ENCODE measurements at places on chromosomes 5 and 9.

GRCh38 chr9:132742821-132743311 is 72.6 kb downstream of the GTF3C4 start:
- DNase-seq = no peak

GRCh38 chr9:104386425-104387069 is 117.5 kb upstream of the OR13F1 start:
- peak; percentile 34 for DNase-seq

DNA sequence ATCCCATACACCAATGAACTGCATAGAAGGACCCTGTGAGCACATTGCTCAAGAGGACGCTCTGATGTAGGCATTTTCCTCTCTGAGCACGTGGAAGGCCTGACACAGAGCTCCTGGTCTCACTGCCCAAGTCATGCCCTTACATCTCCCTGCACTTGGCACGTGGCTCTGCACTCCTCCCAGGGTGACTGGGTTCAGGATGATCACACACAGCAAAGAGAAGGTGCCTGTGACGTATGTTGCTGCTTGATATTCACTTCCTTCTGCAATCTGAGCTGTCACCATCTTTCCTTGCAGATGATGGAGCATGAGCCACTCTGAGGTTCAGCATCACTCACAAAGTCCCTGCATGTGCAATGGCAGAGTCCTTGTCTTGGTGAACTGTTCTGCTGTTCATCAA is 125.2 kb downstream of the FSTL4 start:
- no peak for DNase-seq

DNA sequence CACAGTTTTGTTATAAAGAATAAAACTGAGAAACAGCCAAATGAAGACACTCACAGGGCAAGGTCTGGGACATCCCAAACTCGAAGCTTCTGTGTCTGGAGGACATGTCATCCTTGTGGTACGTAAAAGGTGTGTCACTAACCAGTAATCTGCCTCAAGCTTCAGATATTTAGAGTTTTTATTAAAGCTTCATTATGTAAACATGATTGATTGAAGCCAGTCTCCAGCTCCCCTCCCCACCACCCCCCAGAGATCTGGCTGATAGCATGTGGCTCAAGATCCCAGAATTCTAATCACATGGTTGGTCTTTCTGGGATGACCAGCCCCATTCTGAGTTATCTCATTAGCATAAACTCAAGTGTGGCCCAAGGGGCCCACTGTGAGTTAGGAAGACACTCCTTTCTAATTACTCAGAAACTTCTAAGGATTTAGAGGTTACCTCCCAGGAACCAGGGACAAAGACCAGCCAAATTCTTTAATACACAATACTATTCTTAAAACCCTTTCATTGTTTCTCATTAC is 31.4 kb upstream of the ERAP1 start:
- peak; percentile 3 for DNase-seq

DNA sequence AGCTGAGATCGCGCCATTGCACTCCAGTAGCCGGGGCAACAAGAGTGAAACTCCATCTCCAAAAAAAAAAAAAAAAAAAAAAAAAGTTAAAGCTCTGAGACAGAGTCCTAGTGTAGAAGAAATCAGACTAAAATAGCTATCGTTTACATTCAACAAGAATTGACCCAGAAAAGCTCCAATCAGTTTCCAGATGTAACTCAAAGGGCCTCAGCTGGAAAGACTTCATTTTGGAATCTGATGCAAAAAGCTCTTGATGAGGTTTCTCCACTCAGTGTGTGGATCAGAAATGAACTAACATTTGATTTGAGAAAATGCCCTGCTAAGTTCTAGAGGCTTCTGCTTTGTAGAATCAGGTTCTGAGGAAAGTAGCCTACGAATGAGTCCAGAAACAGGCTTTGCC is 7.2 kb upstream of the C1QTNF2 start:
- no peak for DNase-seq

DNA sequence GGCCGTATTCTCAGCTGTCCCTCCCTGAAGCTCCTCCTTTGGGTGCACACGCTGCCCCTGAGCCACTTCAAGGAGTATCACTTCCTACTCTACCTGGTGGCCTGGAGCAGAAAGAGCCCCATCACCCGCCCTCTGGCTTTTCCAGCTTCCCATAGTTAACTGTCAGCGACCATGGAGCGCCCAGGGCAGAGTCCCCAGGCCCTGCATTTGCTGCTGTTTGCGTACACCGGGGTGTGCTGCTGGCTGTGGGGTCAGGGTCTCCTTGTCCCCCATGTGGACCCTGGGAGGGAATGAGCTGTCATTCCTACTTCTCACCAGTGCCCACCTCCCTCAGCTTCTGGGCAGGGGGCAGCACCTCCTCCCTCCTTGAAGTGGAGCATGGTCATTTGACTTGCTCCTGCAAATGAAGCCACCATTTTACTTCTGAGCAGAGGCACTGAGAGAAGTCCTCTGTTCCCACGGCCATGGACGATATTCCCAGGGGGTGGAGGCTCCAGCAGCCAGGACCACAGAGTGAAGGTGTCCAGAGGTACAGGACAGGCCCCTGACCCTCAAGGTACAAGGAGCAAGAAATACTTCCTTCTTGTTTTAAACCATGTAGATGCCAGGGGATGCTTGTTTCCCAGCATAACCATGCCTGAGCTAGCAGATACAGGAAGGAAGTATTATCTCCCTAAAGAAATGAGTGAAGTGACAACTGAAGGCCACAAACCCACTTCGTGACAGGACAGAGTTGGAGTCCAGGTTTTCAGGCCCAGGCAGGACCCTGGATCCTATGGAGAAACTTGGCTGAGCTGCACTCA is 40.6 kb upstream of the COL5A1 start:
- no peak for DNase-seq

DNA sequence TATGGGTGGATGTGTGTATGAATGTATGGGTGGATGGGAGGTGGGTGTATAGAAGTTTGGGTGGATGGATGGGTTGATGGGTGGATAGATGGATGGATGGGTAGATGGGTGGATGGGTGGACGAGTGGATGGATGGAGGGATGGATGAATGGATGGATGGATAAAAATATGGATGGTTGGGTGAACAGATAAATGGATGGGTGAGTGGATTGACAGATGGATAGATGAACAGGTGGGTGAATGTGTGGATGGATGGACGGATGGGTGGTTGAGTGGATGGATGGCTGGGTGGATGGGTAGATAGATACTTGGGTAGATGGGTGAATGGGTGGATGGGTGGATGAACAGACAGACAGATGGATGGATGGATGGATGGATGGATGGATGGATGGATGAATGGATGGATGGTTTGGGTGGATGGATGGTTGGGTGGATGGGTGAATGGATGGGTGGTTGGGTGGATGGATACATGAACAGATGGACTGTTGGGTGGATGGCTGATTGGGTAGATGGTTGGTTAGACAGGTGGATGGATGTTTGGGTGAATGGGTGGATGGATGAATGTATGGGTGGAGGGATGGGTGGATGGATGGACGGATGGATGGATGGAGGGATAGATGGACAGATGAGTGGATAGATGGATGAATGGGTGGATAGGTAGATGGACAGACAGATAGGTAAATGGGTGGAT is 166.8 kb downstream of the IRX2 start:
- no peak for DNase-seq

- DNase-seq = no peak
Observed at GRCh38 chr5:38534156-38534453, 22.3 kb downstream of the LIFR start.

GRCh38 chr9:77883846-77884771 is 147.5 kb downstream of the GNAQ start:
- no peak for DNase-seq

- no peak for DNase-seq
Observed at GRCh38 chr5:79929095-79929494, 62.0 kb downstream of the MTX3 start.

GRCh38 chr5:106392766-106393165 is 1278.0 kb downstream of the EFNA5 start:
- peak; percentile 54 for DNase-seq

DNA sequence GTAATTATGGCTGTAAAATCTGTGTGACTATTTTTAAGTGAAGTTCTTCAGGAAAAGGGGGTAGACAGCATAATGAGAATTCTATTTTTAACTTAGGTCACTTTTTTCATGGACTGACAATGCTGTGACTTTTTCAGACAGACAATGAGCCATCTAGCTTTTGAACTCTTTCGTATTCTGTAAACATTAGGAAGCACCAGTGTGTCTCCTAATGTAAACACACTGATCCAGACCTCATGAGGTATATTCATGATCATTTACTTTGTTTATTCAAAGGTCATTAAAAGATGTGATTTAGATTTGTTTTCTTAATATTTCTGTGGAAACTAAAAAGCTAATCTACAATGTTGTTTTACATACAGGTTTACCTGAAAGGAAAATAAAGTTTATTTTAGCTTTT is 352.6 kb downstream of the ADGRV1 start:
- no peak for DNase-seq

DNA sequence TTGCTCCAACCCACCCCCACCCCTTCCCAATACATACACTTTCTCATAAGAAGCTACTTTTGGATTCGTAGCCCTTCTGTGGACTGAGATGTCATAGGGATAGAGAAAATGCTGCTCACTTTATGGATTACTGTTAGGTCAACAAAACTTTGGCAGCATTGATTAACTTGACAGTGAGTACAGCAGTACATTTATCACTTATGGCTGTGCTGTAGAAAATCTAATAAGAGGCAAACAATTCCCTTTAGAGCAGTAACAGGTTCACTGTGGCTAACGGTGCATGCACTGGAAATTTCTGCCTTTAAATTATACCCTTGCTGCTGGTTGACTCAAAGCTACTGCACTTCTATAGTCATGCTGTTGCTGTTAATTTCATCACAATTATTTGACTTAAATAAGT is 59.2 kb downstream of the PPIC start:
- DNase-seq = no peak

- no peak for DNase-seq
Observed at GRCh38 chr5:118628660-118629354, 359.5 kb downstream of the DTWD2 start.

DNA sequence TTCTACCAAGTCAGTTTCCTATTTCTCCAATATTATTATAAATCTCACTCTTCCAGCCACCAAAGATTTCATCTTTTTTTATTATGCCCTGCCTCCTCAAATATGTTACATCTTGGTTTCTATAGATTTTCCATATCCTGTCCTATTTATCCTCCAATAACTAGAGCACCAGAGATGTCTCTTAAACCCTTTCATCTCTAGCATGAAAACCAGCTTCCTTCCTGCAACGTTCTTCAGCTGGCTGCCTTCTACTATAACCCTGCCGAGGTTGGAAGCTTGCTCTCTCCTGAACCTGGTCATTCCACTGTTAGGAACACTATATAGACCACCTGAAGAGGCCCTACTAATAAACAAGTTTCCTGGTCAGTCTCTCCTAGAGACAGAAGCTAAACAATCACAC is 27.9 kb downstream of the FAM169A start:
- no peak for DNase-seq

DNA sequence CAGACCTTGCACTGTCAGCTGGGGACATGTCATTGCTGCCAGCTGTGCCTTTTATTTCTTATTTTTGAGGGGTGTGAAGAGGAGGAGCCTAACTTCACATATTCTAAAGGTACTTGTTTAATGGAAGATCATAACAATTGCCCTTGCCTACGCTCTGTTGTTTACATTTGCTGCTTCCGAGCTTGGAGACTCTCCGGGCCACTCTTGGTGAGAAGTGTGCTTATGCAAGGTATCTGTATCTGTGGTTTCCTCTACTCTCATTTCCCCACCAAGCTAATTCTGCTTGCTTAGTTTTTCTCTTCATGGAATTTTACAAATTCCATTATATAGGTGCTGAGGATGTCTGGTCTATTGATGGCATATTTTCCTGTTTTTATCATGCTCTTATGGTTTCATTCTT is 105.3 kb downstream of the RASGRF2 start:
- DNase-seq = no peak

Measured in RPMI7951 (cell line).